ENCODE measurements at places on chromosomes 7 and 10. TPM values are rescaled to one million over a fixed set of nuclear protein-coding genes. Genes with fewer than 3 reads are reported as not detected.

DNA sequence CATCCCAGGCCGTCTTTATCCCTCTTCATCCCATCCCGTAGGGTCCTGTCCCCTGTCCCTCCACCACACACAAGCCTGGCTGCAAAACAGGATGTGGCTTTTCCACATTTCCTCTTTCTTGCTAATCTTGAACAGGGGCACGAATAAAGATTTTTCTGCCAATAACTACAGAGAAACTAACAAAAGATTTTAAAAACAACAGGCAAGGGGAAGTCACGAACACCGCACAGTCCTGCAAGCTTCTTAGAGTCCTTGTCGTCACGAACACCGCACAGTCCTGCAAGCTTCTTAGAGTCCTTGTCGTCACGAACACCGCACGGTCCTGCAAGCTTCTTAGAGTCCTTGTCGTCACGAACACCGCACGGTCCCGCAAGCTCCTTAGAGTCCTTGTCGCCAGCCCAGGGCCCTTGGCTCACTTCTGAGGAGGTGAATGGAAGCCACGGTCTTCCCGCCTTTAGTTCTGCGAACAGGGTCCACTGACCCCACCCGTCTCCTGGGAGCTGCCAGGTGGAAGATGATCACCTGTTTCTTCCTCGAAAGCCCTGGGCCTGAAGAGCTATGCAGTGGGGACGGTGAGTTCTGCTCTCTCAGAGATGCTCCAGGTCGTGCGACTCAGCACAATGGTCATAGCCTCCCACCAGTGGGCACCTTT lies 10.3 kb upstream of the INSIG1 start:
- DNase-seq, result no peak

- no peak for DNase-seq
These were observed 35.4 kb downstream of the CPED1 start for GRCh38 chr7:121023683-121024511.

GRCh38 chr10:99975106-99975829 lies 34.5 kb downstream of the DNMBP start:
- no peak for DNase-seq

DNA sequence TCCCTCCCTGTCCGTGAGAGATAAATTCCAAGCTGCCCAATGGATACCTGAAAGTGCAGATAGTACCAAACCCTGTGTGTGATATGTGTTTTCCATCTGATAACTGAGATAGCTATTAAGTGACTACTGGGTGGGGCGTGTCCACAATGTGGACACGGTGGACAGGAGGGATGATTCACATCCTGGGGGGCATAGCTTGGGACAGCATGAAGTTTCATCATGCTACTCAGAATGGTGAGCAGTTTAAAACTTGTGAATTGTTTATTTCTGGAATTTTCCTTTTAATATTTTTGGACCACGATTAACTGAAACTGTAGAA lies 158.6 kb downstream of the CREB5 start:
- DNase-seq, result no peak

- peak; percentile 72 for DNase-seq
These were observed 310.6 kb downstream of the PARD3 start for GRCh38 chr10:34504534-34504933.

DNA sequence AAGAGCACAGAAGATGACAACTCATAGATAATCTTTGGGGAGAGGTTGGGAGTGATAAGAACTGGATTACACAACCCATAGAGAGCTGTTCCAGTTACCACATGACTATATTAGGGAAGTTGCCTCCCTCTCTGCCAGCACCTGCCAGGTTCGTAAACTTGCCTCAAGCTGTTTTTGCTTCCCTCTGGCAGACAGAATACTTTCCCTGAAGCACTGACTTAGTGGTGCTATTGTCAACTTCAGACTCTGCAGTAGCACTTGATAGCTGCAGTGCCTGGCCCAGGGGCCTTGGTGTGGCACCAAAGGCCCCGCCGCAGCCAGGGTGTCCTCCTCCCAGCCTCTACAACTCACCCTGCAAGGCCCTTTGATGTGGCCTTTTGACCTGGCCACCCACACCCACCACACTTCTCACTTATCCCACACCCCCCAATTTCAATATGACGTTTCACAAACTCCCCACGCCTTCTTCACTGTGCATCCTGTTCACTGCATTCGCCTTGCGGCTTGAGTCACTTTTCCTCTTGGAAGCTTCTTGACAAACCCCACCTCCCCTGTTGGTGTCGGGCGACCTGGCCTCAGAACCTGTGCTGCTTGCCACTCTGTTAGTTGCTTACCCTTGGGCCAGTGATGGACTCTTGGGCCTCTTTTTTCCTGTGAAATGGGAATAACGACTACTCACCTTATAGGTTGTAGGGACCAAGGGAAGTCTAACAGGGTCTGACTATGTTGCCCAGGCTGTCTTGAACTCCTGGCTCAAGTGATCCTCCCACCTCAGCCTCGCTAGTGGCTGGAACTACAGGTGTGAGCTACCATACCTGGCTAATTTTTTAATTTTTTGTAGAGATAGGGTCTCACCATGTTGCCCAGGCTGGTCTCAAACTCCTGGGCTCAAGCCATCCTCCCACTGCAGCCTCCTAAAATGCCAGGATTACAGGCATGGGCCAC lies 50.2 kb upstream of the PODXL start:
- DNase-seq, result peak; percentile 64

DNA sequence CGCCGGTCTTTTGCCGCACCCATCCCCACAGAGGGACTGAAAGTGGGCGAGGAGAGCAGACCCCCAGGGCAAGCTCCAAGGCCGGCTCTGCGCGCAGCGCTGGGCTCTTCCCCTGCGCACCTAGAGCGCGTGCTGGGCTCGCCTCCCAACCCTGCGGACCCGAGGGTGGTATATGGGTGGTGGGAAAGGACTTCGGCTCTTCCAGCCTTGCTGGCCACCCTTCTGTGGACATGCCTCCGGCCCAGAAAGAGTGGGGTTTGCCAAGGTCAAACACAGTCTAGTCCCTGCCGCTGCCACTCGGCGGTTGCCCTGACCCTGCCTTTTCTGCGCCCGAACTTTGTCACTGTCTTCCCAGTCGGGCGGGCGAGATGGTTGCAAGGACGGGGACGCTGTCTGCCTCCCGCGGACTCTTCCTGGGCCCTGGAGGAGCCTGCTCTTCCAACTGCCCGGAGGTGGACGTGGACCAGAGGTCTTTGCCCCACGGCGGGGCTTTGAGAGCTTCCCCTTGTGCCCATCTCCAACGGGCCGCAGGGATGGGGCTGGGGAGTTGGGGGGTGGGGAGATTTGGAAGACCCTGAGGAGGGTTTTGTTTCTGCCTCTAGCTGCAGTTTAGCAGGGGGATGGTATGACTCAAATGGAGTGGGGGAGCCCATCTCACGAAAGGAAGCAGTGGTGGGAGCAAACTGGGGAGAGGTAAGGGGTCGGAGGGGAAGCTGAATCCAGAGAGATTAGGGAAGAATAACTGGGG lies 1.5 kb downstream of the ADCY1 start:
- peak; percentile 69 for DNase-seq

DNA sequence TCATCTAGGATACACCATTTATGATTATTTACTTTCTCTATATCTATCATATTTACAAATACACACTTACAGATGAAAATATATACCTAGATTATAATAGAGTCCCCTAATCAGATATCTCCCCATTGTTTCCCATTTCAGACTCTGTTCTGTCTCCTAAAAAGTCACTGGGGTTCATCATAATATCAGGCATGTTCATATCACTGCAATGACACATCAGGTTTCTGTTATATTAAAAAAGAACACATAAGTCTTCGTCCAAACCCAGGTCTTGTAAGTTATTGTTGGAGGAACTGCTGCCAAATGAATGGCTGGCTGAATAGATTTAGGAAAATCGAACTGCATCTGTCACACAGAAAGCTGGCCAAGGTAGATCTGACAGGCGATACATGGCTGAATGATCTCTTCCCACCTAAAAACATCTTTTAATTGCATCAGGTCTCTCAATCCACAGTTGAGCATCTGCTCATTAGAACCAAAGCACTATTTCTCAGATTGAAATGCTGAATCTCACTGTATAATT lies 178.7 kb downstream of the CACNA2D1 start:
- no peak for DNase-seq

DNA sequence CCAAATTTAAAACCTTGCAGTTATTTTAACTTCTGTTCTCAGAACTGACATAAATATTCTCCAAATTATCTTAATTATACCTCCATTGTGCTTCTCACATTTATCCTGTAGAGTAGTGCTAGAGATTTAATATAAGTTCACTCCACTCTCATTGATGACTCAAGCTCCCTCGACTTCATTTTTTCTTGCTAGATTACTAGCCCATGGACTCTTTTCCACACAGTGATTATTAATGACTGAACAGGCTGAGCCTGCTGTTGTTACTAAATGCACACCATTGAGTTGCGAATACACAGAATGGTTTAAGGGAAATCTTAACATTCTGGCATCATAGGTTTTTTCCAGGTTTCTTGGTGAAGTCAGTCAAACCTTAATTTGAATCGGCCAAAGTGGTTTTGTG lies 179.5 kb upstream of the AKR1E2 start:
- no peak for DNase-seq

PRLHR gene
- not detected for total RNA-seq

BET1 gene
- total RNA-seq, result 28.1 TPM

UTF1 gene
- not detected for total RNA-seq

UPK3BL2 gene
- 9.8 TPM for total RNA-seq

KEL gene
- total RNA-seq, result 86.0 TPM

CCL26 gene
- total RNA-seq, result 2.2 TPM

LIPK gene
- total RNA-seq, result not detected

Measured in endodermal cell (in vitro differentiated cells).